ENCODE measurements at places on chromosomes 5 and 9.

- no peak for DNase-seq
Observed at GRCh38 chr9:123043081-123043939, 9.8 kb downstream of the GPR21 start.

DNA sequence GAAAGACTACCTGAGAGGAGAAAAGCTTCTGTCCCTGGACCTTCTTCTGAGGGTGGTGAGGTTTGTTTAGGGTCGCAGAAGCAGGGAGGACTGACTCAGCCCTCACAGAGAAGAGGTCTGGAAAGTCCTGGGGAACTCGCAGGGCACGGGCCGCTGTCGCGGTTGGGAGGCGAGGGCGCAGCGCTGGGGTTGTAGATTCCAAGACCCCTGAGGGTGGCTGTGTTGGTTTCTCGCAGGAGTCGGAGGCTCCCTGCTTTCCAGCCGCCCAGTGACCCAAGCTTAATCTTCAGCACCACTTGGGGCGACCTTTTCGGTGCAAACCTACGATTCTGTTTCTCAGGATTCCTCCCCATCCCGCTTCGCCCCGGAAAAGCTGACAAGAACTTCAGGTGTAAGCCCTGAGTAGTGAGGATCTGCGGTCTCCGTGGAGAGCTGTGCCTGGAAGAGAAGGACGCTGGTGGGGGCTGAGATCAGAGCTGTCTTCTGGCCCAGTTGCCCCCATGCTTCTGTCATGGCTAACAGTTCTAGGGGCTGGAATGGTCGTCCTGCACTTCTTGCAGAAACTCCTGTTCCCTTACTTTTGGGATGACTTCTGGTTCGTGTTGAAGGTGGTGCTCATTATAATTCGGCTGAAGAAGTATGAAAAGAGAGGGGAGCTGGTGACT, 482 bp downstream of the SLC27A6 start:
- no peak for DNase-seq

- DNase-seq = peak; percentile 78
Observed at GRCh38 chr5:138905541-138905940, 30.4 kb upstream of the LRRTM2 start.

DNA sequence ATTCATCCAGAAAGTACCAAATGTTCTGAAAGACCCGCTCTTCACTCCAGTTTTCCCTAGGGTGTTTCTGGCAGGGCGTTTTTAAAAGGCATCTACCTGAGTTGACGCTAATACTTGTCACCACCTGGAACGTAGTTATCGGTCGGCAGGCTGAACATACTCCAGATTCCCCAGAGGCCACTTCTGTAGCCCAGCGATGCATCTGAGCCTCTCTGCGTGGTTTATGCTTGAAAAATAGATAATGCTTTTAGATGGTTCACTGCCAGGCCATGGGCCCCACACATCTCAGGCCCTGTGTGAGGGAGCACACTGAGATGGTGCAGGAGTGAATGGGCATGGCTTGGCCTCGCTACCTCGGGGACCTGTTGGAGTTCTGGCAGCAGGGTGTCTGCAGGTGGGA, 33.0 kb upstream of the NCS1 start:
- DNase-seq = no peak

DNA sequence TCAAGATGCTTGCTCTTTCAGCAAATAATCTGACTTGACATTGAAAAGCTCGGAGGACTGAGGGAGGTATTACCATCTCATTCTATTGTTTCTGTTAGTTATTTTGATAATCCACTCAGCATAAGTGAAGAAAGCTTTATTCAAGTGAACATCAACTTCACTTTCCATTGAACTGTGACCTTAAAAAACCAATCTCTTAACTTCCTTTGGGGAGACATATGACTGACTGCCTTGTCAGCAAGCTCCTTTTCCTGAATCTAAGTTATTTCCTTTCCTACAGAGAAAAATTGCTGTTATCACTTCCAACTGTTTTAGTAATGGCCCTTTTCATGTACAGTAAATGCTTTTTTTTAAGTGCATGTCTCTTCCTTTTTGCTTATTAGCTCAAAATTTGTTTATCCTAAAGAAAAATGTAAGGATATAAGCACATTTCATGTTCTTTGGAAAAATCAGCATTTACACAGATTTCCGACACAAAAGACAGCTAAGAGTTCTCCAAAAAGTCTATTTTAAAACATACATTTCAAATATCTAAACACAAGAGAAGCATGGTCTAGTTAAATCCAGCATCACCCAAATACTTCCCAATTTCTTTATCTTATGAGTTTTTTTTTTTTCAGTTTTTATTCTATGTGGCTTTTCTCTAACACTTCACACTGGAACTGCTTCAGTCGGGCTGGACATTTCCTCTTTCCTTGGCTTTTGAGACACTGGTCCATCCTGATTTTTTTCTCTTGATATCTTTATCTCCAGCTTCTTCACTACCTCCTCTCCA, 117.9 kb upstream of the DAB2 start:
- no peak for DNase-seq

DNA sequence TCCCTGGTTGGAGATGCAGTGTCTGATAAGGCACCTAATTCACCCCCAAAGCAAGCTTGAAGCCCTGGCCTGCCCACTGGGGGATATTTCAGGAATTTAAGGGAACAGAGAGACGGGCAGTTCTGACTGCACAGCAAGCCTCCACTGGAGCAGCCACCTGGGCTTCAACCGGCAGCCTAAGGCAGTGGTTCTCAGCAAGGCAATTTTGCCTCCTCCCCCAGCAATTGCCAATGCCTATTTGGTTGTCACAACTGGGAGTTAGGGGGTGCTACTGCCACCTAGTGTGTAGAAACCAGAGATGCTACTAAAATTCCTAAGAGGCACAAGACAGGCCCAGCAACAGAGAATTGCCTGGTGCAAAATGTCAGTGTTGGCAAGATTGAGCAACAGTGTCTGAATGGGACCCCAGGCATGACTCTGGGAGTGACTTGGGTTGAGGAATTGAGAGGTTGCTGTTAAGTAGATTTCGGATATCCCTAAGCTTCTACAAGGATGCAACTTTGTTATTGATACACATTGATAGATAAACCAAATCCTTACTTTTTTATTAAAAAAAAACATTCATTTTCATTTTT, 58.7 kb upstream of the CTSL start:
- no peak for DNase-seq

DNA sequence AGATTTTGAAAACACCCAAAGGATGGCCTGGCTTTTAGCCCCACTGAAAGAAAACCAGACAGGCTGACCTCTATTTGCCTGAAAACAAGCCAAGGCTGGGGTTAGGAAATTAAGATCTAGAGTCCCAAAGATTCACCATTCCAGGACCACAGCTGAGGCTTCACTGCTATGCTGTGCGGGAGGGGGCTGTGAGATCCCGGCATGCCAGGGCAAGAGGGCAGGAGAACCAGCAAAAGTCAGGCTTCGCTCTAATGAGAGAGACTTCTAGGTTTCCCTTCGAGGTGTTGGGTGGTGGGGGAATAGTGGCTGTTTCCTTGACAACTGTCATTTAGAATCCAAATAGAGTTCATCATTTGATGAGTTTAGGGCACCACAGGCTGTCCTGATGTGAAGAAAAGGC, 152.9 kb upstream of the NFIB start:
- DNase-seq = no peak

DNA sequence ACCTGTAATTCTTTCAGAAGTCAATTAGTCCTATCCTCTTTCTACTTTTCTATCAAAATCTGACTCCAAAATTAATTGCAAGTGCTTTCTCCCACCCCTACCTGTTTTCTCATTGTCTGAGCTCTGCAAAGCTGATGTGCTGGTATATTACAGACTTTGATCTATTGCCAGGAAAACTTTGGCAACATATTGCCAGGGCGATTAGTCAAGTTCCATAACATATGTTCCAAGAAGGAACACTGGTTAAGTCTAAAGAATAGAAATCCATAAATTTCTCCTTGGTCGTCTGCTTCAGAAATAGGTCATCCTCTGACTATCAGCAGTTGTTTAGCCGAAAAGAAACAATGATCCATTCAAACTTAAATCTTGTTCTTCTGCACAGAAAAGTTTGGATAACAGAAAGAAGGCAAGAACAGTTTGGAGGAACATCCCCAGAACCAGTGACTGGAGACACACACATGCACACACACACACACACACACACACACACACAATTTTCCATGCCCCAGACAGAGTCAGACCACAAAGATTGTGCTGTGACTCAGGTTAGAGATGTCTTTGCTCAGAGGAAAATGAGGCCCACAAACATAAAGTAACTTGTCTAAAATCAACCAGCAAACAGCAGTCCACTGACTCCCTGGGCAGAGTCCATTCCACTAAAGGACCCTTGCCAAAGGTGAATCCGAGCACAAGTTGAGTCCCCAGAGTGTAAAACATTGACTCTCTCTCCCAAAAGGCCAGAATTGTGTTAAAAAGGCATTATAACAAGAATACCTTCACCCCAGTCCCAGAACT, 202.1 kb downstream of the DEPDC1B start:
- peak; percentile 11 for DNase-seq

DNA sequence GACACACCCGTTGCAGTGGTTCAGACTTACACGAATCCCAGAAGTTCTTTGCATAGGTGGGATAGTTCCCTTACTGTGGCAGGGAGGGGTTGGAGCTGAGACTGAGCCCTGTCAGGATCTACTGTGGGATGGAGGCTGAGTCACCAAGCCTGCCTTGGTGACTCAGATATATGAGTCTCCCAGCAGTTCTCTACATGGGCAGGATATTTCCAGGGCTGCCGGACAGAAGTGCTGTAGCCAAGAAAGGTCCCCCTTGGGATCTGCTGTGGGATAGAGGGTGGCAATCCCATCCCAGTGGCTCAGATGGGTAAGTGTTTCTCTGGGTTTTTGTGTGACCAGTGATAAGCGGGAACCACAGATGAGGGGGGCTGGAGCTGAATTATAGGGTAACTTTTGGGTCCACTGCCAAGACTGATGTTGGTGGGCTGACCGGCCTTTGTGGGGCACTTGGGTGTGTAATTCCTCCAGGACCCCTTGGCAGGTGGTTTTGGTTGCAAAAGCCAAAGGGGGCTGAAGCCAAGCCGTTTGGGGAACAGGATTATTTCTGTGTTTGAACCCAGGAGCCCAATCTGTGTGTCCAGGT, 18.7 kb downstream of the XRCC4 start:
- peak; percentile 83 for DNase-seq

- DNase-seq = no peak
Observed at GRCh38 chr5:139155333-139155732, 42.8 kb downstream of the SIL1 start.

GRCh38 chr5:171499611-171500010, 80.2 kb downstream of the FGF18 start:
- DNase-seq = no peak

DNA sequence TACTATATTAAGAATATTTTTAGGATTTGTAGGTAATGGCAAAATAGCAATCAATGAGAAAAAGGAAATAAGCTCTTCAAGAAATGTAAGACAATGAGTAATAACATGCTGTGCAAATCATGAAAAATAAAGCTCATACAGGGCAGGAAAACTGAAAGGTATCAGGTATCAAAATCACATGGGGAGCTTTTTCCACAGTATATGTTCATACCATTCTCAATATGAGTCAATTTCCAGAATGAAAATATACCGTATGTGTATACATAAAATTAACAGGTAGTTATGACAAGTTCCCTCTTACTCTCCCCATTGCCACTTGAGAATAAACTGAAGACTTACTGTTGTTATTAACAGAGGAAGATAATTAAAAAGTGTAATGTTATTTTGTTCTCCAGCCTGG, 35.9 kb downstream of the EFCAB9 start:
- no peak for DNase-seq

- no peak for DNase-seq
Observed at GRCh38 chr5:148483750-148484149, 100.0 kb downstream of the FBXO38 start.

- DNase-seq = no peak
Observed at GRCh38 chr5:176735383-176736265, 74.7 kb upstream of the UNC5A start.

Measured in HFFc6 (cell line).